ENCODE measurements at places on chromosomes 2 and 18.
A peak's percentile ranks its signal among the peaks of the same experiment; 100 is the strongest.

GRCh38 chr2:47226132-47226922 is 71.2 kb upstream of the STPG4 start:
- DNase-seq, result no peak

- DNase-seq, result no peak
Observed at GRCh38 chr2:70103531-70104061, 16.3 kb downstream of the PCBP1 start.

GRCh38 chr2:73516033-73516432 is 126.2 kb downstream of the NAT8 start:
- peak; percentile 1 for DNase-seq

GRCh38 chr2:51997571-51997970 is 965.6 kb upstream of the NRXN1 start:
- DNase-seq, result no peak

DNA sequence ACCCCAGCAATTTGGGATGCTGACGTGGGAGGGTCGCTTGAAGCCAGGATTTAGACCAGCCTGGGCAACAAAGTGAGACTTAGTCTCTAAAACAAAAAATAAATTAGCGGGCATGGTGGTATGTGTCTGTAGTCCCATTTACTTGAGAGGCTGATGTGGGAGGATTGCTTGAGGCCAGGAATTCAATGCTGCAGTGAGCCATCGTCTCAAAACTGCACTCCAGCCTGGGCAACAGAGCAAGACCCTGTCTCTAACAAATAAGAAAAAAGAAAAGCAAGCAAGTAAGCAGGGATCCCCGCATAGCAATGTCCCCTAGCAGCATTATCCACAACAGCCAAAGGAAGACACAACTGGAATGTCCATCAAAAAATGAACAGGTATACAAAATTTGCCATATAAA is 3.4 kb downstream of the TXNL1 start:
- DNase-seq, result no peak

DNA sequence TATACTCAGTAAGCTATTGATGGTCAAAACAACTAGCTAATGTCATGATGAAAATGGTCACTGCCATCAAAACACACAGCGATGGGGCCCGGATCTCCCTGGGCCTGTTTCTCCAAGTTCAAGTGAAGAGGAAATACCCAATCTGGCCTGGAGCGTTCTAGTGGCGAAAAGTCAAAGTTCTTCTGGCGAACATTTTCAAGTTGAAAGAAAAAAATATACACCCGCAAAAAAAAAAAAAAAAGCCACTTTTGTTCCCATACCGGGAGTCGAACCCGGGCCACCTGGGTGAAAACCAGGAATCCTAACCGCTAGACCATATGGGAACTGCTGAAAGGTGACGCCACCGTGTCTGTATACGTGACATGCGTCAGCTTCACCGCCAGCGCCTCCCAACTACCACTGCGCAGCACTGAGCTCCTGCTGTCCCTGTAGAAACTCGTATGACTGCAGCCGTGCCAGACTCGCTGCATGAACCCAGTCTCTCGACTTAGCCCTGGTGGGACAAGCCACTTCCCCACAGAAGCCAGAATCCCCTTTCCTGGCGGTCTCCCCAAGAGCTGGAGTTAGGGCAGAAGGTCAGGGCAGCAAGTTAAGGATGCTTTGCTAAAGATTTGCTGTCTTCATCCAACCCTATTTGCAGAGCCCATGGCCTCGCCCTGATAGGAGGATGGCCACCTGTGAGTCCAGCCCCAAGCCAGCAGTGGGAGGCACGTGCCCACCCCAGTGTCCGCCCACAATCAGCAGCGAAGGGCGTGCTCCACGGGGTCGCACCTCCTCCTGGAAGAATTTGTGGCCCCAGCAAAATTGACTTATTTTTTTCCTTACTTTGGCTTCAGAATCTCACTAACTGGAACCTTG is 5.6 kb upstream of the IMP4 start:
- DNase-seq, result peak; percentile 76

DNA sequence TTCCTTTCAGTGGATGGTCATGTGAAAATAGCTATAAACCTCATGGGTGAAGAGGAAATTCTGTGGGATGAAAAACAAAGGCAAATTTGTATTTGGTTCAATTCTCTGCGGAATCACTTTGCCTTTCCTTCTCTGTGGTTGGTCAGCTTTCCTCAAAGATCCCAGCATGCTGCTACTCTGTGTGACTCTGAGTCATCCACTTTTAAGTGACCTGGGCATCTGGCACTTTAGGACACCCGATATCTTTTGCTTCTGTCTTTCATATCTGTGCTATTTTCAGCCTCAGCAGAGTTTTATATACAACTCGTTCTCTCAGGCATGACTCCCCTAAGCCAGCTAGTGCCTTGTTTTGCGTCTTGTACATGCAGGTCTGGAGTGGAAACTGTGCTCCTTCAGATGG is 217.0 kb upstream of the PIEZO2 start:
- no peak for DNase-seq

DNA sequence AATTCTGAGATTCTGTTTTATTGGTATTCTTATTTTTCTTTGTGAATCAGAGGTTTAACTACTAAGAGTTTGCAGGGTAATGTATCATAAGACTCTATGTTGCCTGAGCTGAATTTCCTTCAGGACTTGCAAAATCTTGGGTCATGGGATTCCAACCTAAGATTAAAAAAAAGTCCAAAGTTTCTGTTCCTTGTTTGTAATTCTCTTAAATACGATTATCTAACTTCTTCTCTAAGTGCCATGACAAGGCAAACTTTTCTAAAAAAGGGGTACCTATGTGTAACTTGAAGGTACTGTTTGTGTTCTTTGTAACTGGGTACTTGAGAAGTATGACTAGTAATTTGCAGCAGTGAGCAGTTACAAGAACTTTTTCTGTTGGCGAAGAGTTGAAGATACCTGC is 181.3 kb upstream of the ZEB2 start:
- no peak for DNase-seq

- DNase-seq, result peak; percentile 93
Observed at GRCh38 chr2:237616734-237617586, 10.4 kb upstream of the LRRFIP1 start.

- DNase-seq, result no peak
Observed at GRCh38 chr2:240956171-240956934, 42.1 kb upstream of the SNED1 start.

DNA sequence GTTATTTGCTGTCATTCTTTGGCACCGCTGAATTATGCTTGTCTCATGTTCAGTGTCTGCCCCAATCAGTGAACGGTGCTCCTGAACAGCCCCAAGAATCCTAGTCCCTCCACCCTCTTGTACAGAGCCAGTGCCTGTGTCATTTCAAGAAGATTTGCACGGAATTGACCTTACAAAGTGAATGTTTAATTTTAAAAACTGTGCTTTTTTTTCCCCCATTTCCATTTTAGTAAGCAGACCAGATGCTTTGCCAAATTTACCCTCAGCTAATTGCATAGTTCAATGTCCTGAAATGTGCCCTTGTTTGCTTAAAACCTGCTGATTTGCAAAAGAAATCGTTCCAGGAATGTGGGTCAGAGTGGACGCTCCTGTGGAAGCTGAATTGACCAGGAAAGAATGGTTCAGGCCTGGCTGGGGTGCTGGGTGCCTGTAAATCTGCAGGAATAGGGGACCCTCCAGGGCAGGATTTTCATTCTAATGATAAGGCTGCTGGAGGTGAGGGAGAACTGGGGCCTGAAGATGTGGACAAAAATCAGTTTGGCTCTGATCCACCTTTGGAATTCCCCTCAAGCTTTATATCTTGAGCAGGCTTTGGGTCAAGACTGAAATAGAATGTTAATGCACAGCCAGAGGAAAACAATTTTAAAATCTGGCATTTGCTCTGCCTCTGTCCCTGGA is 20.1 kb downstream of the TMEM17 start:
- peak; percentile 37 for DNase-seq

DNA sequence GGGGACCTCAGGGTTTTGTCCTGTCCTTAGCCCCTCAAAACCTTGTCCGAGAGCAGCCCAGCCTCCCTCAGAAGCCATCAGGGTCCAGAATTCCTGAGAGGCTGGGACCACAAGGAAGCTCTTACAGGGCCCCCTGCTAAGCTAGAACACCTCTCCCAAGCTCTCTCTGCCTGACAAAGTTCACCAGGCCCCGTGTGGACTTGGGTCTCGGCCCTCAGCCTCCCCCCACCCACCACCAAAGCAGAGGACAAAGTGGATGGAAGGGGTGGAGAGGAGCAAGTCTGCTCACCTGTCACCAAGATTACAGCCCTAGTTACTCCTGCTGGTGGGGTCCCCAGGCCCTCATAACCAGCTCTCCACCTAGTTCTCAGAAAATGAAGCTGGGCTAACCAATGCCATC is 16.8 kb downstream of the RAB11FIP5 start:
- no peak for DNase-seq

DNA sequence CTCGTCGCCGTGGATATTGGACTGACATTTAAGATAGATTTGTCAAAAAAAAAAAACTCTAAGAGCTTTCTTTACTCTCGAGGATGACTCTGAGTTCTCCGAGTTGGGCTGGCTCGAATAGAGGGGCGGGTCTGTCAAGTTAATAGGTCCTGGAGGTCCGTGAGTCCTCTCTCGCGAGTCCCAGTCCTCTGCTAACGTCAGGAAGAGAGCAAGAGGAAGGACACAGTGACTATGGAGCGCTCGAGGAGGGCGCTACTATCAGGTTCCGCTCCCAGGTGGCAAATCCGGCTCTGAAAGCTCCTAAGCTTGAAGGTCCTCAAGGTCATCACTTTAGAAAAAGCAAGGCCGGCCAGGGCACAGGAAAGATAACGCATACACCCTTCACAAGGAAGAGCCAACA is 404 bp upstream of the AKAIN1 start:
- no peak for DNase-seq

DNA sequence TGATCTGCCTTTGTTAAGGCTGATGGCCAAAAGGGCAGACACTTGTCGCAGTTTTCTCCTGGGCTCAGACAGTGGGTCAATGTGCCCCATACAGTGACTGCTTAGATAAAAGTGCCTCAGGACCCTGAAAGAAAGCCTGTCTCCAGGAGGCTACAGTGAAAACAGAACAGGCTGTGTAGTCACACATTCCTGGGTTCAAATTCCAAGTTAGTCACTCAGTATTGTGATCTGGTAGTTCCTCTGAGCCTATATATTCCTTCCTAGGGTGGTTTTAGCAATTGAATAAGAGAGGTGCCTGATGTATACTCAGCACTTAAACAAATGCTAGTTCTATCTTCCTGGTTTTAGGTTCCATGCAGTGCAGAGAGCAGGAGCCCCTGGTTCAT is 54.4 kb downstream of the RPL37A start:
- peak; percentile 61 for DNase-seq

- DNase-seq, result no peak
Observed at GRCh38 chr2:119846021-119846420, 86.3 kb downstream of the PTPN4 start.

DNA sequence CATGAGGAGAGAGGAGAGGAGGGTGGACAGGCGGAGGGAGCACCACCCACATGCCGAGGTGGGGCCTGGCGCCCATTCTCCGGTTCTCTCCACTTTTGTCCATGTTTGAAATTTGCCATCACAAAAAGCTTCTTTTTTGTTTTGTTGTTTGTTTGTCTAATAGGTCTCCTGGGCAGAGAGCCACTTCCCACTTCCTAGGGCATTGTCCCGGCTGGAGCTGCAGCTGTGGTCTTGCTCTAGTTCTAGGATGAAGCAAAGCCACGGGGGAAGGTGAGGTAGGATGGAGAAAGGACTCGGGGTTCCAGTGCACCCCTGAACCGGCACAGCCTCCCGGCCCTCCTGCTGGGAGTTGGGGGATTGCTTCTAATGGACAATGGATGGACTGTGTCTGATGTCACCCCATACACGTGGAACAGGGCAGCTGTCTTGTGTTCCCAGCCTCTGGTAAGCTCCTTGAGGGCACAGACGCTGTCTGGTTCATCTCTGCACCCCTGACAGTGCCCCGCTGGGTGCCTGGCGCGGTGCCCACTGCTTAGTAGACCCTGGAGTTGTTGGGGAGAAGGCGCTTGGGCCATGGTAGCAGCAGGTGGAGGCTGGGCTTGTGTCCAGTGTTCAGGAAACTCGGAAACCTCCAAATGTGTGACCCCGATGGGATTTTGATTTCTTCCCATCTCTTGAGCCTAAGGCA is 278.4 kb downstream of the NDUFA10 start:
- no peak for DNase-seq

- peak; percentile 18 for DNase-seq
Observed at GRCh38 chr2:182020286-182021070, 34.8 kb downstream of the PPP1R1C start.

- no peak for DNase-seq
Observed at GRCh38 chr2:240596080-240596460, 9.5 kb downstream of the CAPN10 start.

DNA sequence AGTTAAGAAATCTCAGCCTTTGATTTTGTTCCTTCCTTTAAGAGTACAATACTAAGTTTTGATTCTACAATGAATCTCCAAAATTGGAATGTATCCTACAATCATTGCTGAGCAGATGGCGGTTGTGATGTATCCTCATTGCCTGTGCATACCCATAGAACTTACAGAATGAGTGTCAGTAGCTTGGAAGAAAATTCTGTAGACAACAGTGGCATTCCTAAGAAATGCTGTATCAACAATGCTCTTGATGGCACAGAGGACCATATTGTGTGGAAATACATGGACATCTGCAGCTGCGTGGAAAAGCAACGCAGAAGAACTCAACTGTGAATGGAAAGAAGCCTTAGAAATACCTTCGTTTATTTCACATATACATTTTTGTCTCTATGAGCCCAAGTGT is 30.2 kb downstream of the GAREM1 start:
- DNase-seq, result no peak

DNA sequence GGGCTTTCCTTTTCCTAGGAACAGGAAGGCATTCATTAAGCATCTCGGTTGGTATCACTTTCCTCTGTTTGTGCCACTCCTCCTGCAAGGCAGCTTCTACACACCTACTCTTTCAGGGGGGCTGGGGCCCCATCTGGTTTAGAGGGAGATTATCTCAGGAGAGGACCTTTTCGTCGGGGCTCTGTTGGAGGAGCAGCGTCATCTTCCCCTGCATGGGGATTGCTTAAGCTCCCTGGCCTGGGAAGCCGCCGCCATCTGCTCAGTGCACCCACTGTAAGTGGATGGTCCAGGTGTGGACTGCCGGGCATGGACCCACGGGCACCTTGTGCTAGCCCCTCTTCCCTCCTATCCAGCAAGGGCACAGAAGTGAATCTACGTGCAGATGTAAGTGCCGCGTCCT is 355.3 kb upstream of the SMIM21 start:
- DNase-seq, result no peak

DNA sequence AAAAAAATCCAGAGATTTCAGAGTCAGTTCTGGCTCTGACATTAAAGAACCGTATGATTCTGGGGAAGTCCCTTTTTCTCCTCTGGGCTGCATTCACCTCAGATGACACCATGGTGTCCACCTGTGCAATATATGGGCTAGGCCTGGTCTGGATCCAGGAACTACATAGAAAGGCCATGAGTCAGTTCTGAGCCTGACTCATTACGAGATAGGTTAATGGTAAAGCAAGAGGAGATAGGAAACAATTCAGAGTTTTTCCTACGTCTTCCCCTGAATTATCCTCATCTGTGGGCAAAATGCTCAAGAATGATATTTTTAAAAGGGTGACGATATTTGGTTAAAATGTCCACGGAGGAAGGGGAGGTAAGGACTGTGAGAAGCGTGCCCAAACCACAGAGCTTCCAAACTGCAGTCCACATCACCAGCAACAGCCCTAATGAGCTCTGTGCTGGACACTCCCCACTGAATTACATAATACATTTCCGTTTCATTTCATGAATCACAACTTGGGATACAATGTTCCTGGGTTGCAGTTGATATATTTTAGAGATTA is 180.1 kb upstream of the OSR1 start:
- DNase-seq, result peak; percentile 91
